ENCODE measurements at places on chromosomes 4 and X.

DNA sequence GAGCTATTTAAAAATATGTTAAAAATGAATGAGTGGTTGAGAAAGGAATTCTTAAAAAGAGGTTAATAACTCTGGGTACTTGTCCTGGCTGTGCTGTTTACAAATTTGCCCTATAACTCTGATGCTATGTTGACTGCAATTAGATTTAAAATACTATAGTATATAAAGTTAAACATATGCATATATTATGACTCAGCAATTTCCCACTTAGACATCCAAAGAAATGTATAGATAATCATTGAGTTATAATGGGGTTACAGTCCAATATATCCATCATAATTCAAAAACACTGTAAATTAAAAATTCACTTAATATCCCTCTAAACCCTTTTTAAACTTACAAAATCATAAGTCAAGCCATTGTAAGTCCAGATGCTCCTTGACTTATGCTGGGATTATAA lies 430.3 kb downstream of the PACRGL start:
- no peak for DNase-seq

- DNase-seq = no peak
Observed at GRCh38 chr4:7241597-7242125, 49.3 kb downstream of the SORCS2 start.

DNA sequence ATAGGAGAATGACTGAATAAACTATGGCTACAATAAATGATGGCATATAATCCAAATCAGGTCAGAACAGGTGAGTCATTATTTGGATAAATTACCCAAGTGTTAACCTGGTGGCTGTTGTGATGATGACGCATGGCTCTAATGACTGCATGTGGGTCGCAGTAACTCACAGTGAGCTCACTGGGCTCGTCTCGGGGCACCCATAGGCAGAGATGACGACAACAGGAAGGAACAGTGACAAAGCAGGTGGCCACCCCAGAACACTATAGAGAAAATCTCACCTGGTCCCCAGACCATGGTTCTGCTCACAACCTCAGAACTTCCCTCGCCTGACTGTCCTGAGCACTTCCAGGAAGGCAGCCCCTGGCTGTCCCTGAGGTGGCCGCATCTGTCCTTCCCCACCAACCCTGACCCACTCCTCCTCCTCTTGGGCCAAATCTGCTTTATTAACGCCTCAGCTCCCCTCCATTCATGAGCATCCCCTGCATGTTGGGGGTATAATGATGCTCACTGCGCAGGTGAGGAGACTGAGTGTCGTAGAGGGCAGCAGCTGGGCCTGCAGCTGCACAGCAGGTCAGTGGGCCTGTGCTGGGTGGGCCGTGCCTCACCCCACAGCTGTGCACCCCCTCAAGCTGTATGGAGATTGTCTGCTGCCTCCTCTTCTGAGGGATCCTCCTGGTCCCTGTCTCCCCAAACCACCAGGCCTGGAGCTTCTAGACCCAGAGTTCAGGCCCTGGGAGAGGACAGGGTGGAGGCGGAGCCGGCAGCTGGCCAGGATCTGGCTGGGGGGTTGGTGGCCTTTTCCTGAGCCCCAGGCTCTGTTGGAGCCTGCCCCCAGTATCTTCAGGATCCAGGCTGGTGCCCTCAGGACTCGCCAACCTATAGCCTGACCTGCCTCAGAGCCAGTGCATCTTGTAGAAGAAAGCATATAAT lies 30.9 kb upstream of the FAM156A start:
- DNase-seq = no peak

DNA sequence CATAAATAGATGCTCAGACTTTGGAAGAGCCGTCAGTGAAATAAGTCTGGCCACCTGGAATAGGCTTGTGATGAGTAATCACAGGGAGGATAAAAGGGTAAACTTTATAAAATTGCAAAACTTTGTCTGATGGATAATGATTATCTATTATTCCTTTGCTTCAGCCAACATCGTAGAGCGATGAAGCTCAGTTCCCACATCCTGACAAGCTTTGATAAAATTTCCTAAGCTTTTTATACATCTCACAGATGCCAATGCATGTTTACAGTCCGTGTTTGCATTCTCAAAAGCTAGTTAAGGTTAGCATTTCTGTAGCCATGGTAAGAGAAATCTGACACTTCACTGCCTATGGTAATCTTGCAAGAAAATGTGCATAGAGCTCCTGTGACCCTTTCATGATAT lies 15.4 kb upstream of the UGDH start:
- no peak for DNase-seq

GRCh38 chrX:23945206-23945605 lies 37.4 kb downstream of the CXorf58 start:
- no peak for DNase-seq

- no peak for DNase-seq
Observed at GRCh38 chr4:169957785-169958184, 68.4 kb downstream of the MFAP3L start.

DNA sequence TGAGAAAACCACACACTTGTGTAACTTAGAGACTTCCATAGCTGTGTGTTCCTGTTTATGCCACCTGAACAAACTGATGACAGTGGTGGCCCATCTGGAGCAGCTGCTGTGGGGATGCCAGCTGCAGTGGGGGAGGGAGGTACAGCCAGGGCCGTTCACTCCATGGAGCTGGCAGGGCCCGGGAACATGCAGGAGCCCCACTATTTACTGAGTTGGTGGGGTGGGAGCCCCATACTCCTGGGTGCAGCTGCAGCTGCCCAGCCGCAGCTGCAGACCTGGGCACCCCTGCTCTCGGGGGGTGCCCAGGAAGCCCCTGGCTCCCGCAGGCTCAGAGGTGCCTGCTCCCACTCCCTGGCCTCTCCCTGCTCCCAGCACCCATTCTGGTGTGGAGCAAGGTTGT lies 398.6 kb upstream of the RASGEF1B start:
- no peak for DNase-seq

DNA sequence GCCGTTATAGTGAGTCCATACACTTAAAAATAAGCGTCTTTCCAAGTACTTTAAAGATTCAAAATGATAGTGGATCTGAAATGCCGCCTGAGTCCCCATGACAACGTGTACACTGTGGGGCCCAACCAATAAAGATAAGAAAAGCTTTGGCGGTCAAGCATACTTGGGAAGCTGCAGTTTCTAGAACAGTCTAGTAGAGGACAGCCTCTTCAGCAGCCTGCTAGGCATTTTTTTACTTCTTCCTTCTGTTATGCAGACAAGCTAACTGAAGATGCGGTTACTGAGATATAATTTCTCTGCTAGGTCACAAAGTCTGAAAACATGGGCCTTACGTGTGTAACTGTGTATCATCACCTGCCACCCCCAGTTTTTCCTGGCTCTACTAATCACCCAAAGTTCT lies 402 bp upstream of the UPRT start:
- DNase-seq = no peak

GRCh38 chr4:44912980-44913379 lies 186.6 kb upstream of the GNPDA2 start:
- no peak for DNase-seq

DNA sequence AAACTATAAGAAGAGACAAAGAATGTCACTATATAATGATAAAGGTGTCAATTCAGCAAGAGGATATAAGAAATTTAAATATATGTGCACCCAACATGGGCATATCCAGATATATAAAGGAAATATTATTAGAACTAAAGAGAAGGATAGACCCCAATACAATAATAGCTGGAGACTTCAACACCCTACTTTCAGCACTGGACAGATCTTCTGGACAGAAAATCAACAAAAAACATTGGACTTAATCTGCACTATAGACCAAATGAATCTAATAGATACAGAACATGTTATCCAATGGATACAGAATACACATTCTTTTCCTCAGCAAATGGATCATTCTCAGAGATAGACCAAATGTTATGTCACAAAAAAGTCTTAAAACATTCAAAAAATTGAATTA lies 327.7 kb downstream of the PPP1R2C start:
- DNase-seq = no peak

GRCh38 chr4:156725257-156725656 lies 246.3 kb downstream of the PDGFC start:
- DNase-seq = no peak

GRCh38 chr4:62394766-62395165 lies 1194.6 kb downstream of the ADGRL3 start:
- no peak for DNase-seq

DNA sequence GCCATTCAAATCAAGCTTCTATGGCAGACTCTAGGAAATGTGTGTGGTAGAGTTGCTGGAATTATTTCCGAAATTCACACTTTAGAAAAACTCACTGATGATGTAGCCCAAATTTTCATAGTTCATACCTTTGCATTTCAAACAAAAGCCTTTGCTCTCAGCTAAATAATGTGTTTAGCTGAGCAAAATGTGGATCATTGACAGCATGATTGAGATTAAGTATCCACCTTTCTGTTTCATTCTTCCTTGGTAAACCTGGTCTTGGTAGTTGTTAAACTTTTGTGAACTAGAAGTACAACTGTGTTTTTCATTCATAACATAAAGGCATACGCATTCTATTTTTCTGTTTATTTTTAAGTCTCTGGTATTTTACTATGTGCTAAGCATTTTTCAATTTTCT lies 7.2 kb downstream of the PCDH7 start:
- DNase-seq = no peak

DNA sequence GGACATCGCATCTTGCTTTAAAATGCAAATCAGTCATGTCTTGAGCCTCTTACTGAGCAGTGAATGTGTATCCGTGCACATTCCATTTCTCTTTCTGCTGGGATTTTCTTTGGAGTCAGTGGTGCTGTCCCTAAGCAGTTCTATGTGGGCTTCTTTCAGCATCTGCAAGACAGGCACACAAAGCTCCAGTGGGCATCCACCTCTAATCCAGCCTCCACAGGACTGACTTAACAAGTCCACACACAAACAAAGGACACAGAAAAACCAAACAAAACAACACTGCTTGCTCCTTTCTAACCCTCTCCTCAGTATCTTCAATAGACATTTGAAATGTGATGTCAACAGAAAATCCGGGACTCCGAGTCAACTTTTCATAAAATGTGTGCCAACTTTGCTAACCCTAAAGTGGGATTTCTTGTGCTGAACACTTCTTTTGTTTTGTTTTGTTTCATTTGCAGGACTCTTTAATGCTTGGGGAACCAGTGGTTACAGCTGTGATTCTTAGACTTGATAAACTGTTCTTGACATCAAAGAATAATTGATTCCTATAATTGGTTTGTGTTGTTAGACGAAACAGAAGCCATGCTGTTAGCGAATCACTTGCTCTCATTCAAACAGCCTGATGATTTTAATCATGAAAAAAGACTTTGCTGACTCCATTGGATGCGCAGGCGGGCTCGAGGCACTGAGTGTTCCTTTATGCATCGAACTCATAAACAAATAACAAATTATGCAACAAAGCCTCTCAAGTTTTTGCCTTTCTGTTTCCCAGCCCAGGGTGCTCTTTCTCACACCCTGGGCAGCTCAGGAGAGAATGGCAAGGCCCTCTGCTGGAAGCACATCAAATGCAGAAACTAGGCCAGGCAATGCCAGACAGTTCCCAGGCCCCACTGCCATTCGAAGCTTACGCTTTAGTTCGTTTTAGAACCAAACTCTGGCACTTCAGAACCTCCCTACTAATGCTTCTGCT lies 20.1 kb downstream of the ETNPPL start:
- DNase-seq = no peak

DNA sequence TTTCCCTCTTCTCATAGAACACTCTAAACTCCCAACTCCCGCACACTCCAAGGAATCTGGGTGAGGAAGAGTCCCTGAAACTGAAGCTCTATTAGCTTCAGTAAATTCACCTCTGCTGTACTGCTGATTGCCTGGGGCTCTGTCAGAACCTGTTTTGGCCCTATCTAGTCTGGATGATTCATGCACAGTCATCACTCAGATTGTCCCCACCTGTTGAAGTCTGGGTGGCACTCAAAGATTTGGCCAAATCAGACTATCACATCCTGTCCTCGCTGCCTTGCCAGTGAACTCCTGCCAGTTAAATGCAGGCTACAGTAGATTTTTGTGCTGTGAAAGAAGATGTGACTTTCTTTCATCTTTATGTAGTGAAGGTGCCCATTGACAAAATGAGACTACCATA lies 63.5 kb upstream of the EMCN start:
- DNase-seq = no peak

- peak; percentile 43 for DNase-seq
Observed at GRCh38 chr4:75989846-75990528, 758 bp downstream of the SDAD1 start.

DNA sequence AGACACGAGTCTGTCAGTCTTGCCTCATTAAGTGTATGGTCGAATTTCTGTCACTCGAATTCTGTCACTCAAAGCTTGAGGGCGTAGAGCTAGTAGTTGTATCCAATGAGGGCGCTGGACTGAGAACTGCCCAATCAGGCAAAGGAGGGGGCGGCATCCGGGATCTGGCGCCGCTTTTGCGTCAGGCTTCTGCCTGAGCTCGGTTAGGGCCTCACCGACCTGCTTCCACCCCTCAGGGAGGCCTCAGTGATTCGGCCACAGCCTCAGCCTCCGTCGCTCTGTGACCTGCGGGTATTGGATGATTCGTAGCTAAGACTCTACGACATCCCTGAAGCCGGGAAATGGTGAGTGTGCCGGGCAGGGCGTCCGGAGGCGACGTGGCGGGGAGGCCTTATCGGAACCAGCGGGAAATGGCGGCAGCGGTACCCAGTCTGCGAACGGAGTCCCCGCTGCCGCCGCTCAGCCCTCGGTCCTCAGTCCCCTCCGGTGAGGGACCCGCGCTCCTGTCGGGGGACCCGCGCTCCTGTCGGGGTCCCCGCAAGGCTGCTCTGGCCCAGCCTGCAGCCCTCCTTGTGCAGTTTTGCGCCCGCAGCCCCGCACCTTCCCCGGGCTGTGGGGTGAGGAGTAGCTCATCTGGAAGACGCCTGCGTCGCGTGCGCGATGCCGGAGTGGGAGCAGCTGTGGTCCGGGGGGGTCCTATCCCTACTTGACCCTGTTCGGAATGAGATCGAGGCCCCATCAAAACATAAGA lies 88.3 kb downstream of the ZNF718 start:
- peak; percentile 0 for DNase-seq

DNA sequence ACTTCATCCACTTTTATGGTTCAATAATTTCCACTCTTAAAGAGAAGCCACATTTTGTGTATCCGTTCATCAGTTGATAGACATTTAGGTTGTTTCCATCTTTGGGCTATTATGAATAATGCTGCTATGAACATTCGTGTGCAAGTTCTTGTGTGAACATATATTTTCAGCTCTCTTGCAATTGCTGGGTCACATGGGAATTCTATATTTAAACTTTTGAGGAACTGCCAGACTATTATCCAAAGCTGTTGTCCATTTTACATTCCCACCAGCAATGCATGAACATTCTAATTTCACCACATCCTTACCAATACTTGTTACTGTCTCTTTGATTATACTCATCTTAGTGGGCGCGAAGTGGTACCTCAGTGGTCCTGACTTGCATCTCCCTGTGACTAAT lies 61.9 kb downstream of the NR3C2 start:
- DNase-seq = no peak

GRCh38 chrX:100207331-100208024 lies 202.6 kb downstream of the PCDH19 start:
- no peak for DNase-seq

- no peak for DNase-seq
Observed at GRCh38 chr4:95889662-95890061, 49.8 kb downstream of the PDHA2 start.

GRCh38 chrX:154599531-154599930 lies 14.6 kb downstream of the CTAG1A start:
- DNase-seq = no peak

Measured in small intestine (tissue), 16 donors.